Stimulated activated CD8-positive, alpha-beta memory T cell treated with anti-CD3 and anti-CD28 coated beads, Interleukin-7, amount 100 ng/mL, for 24 hours (primary cell): ENCODE measurements at places on chromosomes 1 and 21.

- DNase-seq, result no peak
Observed at GRCh38 chr1:18160290-18160942, 52.8 kb downstream of the IGSF21 start.

DNA sequence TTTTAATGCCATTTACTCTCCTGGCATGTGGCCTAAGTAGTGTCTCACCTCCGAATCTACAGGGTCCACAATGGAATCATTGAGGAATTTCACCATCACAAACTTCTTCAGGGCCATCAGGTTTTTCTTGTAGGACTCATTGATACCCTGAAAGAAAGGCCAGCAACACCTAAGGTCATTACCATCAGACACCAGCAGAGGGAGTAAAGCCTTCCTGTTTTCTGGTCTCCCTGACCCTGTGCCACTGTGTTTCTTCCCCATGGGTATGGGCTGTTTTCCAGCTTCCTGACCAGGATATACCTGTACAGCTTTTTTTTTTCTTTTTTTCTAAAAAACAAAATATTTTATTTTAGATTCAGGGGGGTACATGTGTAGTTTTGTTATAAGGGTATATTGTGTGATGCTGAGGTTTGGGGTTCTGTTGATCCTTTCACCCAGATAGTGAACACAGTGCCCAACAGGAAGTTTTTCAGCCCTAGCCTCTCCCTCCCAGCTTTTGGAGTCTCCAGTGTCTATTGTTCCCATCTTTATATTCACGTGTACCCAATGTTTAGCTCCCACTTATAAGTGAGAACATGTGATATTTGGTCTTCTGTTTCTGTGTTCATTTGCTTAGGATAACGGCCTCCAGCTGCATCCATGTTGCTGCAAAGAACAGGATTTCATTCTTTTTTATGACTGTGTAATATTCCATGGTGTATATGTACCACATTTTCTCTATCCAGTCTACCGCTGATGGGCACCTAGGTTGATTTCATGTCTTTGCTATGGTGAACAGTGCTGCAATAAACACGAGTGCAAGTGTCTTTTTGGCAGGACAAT lies 18.3 kb downstream of the PPT1 start:
- no peak for DNase-seq

GRCh38 chr1:66374561-66375111 lies 159.3 kb upstream of the SGIP1 start:
- DNase-seq, result no peak

- DNase-seq, result no peak
Observed at GRCh38 chr1:239918634-239919033, 173.0 kb upstream of the FMN2 start.

DNA sequence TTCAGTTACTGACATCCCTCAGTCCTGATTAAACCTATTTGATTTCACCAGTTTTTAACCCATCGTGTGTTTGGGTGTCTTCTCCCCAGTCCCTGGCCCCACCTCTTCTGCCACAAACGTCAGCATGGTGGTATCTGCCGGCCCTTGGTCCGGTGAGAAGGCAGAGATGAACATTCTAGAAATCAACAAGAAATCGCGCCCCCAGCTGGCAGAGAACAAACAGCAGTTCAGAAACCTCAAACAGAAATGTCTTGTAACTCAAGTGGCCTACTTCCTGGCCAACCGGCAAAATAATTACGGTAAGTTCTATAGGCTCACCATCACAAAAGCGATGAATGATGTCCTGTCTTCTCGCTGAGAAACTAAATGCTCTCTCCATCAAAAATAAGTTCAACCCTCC lies 28.7 kb downstream of the NBPF3 start:
- DNase-seq, result no peak

- DNase-seq, result no peak
Observed at GRCh38 chr1:3502641-3503524, 48.4 kb downstream of the ARHGEF16 start.

DNA sequence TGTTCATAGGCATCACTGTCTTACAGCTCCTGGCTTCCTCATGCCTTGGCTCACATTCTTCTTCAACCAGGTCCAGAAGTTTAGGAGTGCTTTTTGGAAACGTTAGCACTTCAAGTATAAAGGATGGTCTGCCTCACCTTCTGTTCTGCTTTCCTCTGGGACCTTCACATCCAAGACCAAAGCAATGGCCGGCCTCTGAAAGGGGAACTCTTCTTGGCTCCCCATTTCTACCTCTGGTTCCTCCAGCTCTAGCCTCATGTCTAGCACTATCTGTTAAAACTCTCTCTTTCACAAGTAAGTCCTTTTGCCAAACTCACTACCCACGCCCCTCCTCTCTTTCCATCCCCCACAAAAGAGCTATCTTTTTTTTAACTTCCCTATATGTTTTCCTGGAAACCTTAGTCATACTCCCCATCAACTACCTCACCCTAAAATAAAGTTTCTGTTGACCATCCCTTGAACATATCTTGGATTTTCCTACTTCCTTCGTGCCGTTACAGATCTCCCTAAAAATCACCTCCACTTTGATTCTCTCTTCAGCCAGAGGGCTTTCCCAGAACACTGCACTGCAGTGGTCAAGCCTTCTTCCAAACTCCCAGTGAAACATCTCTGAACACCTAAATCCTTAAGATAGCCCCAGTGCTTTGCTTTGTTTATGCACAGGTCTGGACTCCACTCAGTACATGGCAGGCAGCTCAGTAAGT lies 7.9 kb downstream of the SORT1 start:
- DNase-seq, result no peak

GRCh38 chr1:155472491-155473083 lies 90.0 kb downstream of the ASH1L start:
- no peak for DNase-seq

- DNase-seq, result no peak
Observed at GRCh38 chr1:185367218-185367617, 50.2 kb upstream of the IVNS1ABP start.
